ENCODE measurements at places on chromosomes 12 and 14.

- no peak for DNase-seq
Measured at GRCh38 chr14:20512177-20512905, 7.0 kb downstream of the RNASE10 start.

DNA sequence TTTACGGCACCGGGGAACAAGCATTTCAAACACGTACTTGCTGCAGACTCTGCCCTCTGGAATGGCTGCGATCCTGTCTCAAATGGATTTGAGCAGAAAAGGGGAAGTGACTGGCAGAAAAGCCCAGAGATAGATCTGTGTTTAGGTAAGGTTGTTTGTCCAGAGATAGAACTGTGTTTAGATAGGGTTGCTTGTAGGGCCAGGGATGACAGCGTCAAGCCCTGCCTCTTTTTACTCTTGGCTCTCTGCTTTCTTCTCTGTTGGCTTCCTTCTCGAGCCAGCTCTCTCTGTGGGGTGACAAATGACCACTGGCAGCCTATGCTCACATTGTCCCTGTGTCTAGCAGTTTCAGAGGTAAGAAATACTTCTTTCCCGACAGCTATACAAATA, 11.4 kb downstream of the DGLUCY start:
- DNase-seq, result no peak

DNA sequence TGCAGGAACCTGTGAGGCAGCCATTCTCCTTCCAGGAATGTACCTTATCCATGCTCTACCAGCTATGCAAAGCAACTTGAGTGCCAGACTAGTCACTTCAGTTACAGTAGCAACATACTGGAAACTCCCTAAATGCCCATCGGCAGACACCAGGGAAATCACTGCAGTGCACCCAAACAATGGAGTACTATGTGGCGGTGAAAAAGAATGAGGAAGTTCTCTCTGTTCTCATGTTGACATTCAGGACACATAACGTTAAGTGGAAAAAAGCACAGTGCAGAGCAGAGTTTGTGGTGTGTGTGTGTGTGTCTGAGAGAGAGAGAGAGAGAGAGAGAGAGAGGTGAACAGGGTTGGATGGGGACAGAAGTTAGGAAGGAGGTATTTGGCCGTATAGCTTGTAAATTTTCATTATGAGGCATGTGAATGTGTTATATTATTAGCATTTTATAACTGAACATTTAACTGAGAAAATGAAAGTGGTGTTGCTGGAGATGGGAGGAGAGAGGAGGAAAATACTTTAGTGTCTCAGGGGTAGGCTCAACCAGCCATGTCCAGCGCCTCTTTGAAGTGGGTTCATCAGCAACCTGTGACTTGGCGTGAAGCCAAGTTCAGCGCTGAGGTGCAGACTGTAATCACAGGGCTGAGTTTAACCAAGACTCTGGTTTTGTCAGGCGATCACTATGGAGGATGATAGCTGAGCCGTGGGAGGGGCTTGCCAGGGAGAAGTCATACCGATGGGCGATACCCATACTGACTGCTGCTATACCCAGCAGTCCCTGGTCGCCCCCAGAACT, 17.3 kb downstream of the TNFAIP2 start:
- DNase-seq, result no peak

DNA sequence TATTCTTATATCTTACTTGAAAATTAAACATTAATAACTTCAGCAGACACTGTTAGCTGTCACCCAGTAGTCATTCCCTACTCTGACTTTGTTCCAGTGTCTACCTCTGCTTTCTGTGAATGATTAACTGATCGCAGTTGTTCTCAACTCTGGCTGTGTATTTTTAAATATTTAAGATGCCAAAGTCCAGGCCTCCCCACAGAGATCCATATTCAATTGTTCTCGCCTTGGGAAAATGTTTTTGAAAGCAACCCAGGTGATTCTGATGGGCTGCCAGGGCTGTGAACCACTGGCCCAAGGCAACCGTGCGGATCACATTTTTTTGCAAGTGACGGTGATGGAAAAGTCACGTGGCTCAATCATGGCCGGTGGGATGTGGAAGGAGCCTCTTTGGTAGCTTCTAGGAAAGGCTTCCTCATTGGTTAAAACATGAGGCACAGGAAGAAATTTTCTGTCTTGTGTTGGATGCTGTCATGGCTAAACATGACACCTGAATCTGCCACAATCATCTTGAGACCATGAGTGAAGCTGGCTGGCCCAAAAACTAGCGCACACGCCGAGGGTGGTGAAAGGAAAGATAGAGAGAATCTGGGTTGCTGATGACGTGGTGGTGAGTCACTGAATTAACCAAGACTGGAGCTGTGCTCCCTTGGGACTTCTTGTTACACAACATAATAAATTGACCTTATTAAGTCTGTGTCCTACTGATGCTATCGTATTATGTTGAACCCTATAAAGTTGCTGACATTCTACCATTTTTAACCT, 37.2 kb downstream of the RDH12 start:
- DNase-seq, result no peak

DNA sequence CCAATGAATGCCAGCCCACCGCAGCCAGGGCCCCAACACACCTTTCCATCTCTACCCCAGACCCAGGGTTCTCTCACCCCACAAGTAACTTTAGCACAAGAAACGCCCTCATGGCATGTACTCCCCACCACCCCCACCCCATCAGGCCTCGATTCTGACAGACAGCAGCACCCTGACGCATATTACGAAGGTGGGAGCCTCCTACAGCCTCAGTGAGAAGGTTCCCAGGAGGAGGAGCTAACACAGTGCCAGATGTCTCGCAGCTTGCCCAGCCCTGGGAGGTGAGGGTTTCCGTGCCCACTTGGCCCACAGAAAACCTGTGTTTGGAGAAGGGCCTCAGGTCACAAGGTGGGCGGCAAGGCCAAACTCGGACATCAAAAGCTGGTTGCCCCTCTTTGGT, 32.4 kb downstream of the CCDC88C start:
- no peak for DNase-seq

DNA sequence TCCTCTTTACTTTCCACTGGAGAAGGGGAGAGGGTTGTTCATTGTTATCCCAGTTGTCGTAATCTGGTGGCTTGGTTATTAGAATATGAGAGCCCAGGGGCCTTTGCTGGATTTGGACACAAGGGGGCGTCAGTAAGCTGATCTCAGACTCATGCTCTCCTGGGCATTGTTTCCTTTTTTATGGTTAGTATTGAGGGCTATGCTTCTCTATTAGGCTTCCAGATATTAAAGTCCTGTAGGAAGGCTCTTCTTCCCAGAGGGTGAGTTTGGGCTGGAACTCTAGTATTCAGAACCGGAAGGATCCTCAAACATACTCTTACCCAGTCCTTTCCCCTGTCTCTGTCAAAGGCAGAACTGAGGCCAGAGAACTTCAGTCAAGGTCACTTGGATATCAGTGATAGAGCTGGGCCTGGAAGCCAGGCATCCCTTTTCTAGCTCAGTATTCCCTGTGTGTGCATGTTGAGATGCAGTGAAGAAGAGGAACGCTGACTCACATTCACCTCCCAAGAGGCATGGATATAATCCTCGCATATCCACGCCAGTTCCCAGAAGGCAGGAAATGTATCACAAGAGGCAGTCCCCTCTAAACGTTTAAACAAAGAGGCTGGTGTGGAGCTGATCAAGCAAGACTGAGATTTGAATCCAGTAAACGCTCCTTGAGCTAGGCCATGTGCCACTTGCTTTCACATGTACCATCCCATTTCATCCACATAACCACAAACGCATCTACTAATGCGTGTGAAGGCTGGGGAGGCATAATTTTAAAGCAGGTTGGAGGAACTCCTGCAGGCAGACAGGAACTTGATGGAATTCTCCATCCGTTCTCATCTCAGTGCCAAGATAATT, 41.6 kb downstream of the UBE3B start:
- no peak for DNase-seq

DNA sequence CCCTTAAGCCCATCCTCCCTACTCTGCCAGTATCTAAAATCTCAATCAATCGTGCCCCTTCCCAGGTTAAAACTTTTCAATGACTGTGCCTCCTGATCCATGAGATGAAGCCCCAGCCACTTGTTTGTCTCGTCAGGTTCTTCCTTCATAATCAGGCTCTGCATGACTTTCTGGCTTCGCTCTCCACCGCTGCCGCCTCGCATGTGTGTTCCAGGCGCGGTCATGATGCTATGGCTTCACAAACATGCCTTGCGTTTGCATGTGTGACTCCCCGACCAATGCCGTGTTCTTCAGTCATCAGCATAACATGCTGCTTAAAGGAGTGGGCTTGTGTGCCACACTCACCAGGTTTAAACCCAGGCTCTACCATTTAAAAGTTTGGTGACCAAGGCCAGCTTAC, 5.0 kb upstream of the C1RL start:
- no peak for DNase-seq

DNA sequence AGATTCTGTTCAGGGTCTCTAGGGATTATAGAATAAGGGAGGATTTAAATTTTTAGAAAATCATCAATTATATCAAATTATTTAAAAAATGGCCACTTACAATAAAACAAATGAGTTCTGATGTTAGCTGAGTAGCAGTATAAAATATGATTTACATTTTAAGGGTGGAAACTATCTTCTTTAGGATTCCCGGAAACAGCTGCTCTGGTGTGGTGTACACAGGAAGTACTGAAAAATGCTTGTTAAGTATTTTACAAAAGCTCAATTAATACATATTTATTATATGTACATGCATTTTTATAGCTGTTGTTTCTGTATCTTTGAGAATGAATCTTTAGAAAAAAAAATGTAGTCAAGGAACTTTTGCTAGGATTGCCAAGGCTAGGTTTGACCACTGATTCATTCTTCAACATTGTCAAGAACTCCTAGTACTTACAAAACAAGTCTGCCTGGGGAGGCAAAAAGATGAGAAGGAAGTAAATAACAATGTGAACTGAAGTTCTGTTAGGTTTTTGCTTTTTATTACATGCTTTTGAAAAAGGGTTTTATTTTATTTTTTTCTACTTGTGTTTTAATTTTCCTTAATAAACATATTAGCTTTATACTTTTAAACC, 48.0 kb downstream of the ARF6 start:
- DNase-seq, result peak; percentile 51

- no peak for DNase-seq
Measured at GRCh38 chr12:130589540-130590317, 126.4 kb downstream of the RIMBP2 start.

DNA sequence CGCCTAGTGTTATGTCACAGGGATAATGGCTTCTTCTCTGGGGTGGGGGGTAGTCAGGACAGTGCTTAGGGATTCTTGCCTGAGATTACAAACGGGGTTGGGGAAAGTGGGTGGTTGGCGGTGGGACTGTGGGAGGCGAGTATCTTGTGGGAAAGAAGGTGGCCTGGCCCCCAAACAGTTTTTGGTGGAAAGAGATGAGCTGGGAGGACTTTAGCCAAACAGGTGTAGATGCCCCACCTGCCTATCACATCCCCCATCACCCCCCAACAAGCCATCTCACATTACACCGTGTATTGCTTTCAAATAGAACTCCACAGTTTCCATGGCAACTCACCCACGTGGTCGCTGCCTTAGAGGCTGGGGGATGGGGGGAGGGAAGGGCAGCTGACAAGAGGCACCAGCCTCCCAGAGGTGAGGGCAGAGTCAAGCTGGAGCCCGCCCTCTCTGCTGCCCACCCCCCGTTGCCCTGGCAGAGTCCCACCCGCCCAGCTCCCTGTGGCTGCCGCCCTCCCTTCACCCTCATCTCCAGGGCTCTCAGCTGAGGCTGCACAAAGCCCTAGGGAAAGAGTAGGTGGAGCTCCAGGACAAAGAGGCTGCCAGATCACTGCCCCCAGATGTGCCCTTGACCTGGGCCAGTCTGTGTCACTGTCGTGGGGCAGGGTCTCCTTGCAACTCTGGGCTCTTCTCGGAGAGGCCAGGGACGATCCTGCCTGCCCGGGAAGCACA, 98.3 kb downstream of the LRRC74A start:
- no peak for DNase-seq

GRCh38 chr12:6963016-6963731, 7.3 kb downstream of the PHB2 start:
- DNase-seq, result no peak

DNA sequence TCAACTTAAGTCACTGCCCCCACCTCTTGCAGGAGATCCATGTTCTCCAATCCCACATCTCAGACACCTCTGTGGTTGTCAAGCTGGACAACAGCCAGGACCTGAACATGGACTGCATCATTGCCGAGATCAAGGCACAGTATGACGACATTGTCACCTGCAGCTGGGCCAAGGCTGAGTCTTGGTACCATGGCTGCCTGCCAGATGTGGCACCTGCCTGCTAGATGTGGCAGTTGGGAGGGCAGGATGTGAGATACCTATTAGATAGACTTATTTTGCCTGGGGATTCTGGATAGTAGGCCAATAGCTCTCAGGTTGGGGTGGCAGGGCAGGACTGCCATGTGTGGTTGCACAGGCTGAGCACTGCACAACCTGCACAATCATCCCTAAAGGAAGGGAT, 7.9 kb upstream of the KRT86 start:
- no peak for DNase-seq

GRCh38 chr12:87427770-87428169, 601.4 kb downstream of the C12orf50 start:
- DNase-seq, result no peak

GRCh38 chr14:61838661-61839245, 76.5 kb downstream of the SNAPC1 start:
- no peak for DNase-seq

DNA sequence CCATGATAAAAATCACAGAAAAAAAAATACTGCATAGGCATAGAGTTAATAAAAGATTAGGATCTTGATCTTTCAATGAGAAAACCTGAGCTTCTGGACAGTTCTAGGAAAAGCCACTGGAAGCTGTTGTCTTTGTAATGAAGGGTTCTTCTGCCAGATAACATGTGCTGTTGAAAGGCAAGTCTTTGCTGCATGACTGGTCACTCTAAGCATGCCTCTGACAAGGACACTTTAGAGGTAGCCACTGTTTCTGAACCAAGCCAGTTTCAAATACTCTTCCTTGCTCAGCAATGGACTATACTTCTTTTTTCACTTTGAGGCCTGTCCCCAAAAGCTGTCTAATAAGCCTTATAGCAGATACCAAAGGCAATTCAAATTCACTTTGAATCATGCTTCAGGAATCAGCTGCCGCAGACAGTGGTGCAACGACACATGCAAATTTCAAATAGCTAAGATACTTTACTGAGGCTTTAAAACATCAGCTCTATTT, 70.2 kb downstream of the BTG1 start:
- DNase-seq, result no peak
